ENCODE measurements at places on chromosomes 12 and 14. TPM values are rescaled to one million over a fixed set of nuclear protein-coding genes. Genes with fewer than 3 reads are reported as not detected.

The SLC16A7 gene
- 17.8 TPM for total RNA-seq

The KCNA5 gene
- not detected for total RNA-seq

DNA sequence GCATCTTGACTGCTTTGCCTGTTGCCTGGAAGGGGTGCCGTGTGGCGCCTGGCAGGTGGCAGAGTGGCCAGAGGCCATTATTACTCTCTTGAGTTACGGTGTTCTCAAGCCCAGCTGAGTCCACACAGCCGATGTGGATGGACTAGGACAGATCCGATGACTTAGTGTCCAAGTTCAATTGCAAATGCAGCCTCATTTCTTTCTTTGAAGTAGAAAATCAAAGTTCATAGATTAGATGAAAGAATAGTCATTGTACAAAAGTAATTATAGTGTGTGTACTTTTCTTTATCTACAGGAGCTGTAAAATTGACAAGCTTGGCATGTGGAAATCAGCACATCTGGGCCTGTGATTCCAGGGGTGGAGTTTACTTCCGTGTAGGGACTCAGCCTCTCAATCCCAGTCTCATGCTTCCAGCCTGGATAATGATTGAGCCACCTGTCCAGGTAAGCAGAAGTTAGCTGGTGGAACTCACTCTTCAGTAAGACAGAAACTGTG, 44.7 kb downstream of the ANKRD9 start:
- no peak for DNase-seq

GRCh38 chr14:76929927-76930326, 98.6 kb downstream of the IRF2BPL start:
- DNase-seq, result no peak

GRCh38 chr14:102751088-102751487, 26.2 kb upstream of the TRAF3 start:
- DNase-seq, result no peak

DNA sequence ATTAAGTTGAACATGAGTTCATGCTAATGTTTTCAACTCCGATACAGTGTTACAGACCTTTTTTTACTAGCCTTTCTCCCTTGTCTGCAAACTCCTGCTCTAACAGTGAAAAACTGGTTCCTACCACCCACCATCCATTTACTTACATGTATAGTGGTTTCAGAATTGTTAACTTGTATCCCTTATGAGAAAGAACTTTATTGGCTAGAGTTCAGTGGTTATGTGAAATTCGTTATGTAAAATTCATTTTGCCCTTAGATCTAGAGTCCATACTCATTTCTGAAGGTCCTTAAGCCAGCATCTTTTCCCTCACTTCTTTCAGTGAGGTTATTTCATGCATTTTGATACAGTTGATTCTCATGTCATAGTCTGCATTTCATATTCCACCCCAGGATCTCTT, 51.0 kb downstream of the PRKCH start:
- no peak for DNase-seq

GRCh38 chr12:2297004-2297403, 244.2 kb downstream of the CACNA1C start:
- no peak for DNase-seq

DNA sequence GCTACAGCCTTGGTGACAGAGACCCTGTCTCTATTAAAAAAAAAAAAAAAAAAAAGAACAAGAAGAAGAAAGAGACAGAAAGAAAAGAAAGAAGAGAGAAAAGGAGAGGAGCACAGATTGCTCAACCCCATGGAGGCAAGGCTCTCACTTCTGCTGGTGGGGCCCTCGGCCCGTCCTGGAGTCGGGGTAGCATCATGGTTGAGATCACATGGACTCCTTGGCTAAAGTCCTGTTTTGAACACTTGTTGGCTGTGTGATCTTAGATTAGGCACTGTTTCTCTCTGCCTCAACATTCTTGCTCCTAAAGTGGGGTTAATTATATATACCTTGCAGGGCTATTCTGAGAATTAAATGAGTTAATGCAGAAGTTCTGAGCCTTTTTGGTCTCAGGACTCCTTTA, 207.7 kb downstream of the CACNA1C start:
- no peak for DNase-seq
